Testis (tissue), 5 donors: ENCODE measurements at places on chromosomes 6 and 20.

GRCh38 chr6:164097056-164097455, 682.5 kb downstream of the QKI start:
- DNase-seq = no peak

DNA sequence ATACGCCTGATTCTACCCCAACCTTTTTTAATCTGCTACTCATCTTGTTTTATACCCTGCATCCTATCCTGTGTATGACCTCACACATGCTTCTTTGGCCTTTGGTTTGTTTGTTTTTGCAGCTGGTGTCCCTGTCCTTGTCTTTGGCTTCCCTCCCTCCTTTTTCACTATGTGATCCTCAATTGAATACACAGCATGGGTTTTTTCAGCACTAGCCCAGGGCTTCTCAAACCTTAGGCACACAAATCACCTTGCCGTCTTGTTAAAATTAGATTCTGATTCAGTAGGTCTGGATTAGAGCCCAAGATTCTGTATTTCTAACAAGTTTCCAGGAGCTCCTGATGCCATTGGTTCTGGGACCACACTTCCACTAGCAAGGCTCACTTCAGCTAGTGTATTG, 321.5 kb upstream of the MAN1A1 start:
- DNase-seq = no peak

DNA sequence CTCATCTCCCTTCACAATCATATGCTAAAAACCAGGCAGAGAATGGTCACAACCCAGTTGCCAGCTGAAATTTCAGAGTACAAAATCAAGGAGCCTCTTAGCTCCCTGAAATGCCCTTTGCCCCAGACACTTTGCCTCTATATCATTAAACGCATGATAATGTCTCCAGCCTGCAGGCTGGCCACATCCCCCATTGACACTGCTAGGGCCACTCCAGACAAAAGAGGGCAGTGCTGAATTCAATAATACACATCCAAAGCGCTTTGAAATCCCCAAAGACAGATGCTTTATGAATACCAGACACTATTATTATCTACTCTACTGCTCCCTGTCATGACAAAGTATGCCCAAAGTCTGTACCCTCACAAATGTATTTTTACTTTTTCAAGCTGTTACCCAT, 348.3 kb upstream of the POU3F2 start:
- no peak for DNase-seq

GRCh38 chr6:4948781-4949450, 54.9 kb downstream of the RPP40 start:
- DNase-seq = no peak

DNA sequence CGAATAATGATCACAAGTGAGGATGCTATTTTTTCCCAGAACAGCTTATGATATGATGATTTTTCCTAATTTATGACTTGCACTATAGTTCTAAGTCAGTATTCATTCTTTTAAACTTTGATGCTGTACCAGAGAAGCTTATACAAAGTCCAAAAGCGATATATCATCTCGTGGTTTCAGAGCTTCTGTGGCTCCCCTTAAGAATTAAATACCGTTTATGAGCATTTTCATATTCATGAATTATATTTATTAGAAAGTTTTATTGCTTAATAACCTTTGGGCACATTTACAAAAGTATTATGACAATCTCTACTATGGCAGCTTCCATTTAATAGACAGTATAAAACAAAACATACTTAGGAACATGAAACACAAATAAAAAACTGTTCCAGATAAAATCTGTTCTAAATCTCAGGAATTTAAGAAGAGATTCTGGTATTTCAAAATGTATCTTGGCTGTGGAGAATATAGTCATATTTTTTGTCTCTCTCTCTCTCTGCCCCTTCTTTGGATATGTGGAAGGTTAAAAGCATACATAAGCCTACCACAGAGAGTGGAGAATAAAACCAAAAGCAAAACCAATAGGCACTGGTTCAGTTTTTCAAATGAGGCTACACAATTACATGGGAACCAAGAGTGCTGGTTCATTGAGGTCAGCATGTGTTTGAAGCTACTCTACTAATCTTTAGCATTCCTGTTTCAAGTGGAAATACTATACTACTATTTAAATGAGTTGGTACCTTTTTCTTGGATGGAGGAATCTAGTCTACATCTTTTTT, 884.5 kb upstream of the GJE1 start:
- DNase-seq = no peak

DNA sequence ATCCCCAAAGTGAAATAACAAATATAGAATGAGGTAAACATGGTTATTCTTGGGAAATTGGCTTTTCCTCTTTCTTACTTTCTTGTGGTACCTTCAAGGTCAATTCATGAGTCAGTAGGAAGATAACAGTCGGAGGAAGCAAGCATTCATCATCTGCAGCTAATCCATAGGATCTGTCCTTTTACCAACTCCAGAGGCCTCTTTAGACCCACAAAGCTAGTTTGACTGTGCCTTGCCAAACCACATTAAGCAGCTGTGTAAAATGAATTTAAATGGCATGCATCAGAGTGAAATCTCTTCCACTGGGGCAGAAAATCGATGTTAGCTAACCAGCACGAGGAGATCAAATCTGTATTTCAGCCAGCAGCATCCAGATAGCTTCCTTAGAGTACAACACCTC, 171.3 kb downstream of the TMEM242 start:
- no peak for DNase-seq

GRCh38 chr6:84462698-84463097, 235.3 kb upstream of the CEP162 start:
- DNase-seq = no peak

- DNase-seq = no peak
Measured at GRCh38 chr20:56605261-56605996, 23.7 kb upstream of the TFAP2C start.

GRCh38 chr20:63140514-63141433, 75.2 kb downstream of the YTHDF1 start:
- DNase-seq = no peak

DNA sequence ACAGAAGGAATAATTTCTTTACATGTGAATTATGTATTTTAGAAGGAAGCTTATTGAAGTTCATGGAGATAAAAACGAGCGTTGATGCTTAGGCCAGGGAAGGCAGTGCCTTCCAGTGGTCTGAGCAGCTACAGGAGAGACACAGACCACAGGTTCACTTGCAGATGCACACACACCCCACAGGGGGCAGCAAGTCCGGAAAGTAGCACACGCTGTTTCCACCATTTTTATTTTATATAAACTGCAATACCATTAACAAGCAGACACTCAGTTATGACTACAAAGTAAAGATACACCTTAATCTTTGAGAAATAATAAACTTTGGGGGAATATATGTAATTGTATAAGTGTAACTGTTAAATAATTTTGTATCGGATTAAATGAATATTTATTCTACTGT, 13.5 kb upstream of the DACT2 start:
- DNase-seq = no peak

DNA sequence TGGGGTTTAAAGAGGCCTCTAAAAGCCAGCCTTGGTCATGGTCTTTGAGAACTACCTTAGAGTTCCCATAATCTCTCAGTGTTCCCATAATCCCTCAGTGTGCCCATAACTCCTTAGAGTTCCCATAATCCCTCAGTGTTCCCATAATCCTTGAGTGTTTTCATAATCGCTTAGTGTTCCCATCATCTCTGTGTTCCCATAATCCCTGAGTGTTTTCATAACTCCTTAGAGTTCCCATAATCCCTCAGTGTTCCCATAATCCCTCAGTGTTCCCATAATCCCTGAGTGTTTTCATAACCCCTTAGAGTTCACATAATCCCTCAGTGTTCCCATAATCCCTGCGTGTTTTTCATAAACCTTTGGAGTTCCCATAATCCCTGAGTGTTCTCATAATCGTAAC, 199.2 kb downstream of the QKI start:
- no peak for DNase-seq

DNA sequence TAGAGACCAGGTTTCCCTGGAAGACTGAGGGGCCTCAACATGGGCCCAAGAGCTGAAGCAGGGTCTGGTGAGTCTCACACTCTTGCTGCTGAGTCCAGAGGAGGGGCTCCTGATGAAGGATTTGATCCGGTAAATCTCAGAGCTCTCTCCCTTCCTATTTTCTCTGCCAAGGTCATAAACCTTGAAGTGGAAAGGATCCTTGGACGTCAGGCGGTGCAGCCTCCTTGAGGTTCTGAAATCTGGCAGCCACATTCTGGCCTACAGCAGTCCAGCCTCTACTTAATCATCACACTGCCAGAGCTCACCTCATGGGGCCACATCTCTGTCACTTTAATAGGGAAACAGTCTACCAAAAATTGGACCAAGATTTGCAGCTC, 24.0 kb downstream of the ACSS1 start:
- DNase-seq = no peak

- DNase-seq = no peak
Measured at GRCh38 chr6:50818673-50819072, at the start of gene TFAP2B. Gene TFAP2B (plus strand): TSS chr6:50818871. CDS start chr6:50818892, 21 bp downstream.

- DNase-seq = no peak
Measured at GRCh38 chr20:50540620-50541605, 30.7 kb downstream of the PTPN1 start.

- DNase-seq = no peak
Measured at GRCh38 chr6:123017104-123017682, 21.2 kb downstream of the CLVS2 start.

DNA sequence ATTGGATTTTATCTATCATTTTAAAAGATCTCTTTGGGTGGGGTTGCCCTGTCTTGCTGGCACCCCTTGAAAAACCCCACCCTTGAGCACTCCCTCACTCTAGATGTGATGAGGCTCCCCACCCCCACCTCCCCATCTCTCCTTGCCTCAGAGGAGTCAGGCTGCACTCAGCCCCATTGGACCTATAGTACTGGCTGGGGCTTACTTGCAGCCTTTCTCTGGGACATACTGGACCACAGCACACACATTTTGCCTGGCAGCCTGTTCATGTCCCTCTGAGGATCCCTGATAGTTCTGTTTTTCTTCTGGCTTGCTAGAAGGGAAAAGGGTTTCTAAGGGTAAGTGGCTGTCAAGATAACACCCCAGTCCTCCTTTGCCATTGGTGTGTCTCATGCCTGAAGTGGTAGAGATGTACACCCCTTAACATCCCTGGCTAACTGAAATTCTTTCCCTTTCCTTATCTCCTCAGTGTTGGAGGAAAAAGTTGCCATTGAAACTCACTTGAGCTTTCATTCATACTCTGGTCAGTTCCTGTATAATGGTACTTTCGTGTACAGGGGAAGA, 553.4 kb upstream of the CITED2 start:
- DNase-seq = no peak

- no peak for DNase-seq
Measured at GRCh38 chr6:126531840-126532239, 191.9 kb downstream of the CENPW start.

- no peak for DNase-seq
Measured at GRCh38 chr20:59785669-59785959, 147.8 kb downstream of the SYCP2 start.

GRCh38 chr6:168589275-168589674, 148.3 kb downstream of the SMOC2 start:
- DNase-seq = no peak

GRCh38 chr20:39829661-39830060, 859.4 kb downstream of the MAFB start:
- DNase-seq = no peak

DNA sequence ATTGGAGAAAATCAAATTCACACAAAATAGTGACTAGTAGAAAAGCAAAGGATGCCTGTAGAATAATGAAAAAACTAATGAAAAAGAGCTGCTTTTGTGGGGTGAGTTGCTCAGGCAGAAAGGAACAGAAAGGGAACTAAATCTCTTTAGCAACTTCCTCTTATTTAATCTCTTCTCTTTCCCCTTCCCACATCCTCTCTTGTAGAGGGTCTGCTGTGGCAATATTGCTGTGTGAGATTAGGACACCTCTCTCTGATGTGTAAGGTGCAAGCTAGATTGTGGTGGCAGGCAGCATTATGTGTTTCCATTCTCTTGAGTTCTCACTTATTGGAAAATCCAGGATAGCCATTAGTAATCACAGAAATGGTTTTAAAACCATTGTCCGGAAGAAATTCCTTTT, 49.7 kb downstream of the SYNE1 start:
- no peak for DNase-seq

DNA sequence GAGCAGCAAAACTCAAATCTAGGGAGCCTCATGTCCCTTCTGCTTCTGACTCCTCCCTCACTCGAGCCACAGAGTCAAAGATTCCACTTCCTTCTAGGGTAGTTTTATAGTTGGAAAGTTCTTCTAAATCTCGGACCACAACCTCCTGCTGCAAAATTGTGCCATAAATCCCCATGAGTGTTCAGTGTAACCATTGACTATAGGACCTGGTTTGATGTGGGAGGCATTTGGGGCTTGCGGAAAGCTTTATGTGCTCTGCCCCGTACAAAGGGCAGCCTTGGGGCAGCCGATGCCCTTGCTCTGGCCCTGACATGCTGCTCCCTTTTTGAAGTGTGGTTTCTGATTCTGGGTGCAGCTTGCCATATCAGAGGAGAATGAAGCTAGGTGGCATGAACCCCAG, 43.6 kb upstream of the IER3 start:
- DNase-seq = no peak

DNA sequence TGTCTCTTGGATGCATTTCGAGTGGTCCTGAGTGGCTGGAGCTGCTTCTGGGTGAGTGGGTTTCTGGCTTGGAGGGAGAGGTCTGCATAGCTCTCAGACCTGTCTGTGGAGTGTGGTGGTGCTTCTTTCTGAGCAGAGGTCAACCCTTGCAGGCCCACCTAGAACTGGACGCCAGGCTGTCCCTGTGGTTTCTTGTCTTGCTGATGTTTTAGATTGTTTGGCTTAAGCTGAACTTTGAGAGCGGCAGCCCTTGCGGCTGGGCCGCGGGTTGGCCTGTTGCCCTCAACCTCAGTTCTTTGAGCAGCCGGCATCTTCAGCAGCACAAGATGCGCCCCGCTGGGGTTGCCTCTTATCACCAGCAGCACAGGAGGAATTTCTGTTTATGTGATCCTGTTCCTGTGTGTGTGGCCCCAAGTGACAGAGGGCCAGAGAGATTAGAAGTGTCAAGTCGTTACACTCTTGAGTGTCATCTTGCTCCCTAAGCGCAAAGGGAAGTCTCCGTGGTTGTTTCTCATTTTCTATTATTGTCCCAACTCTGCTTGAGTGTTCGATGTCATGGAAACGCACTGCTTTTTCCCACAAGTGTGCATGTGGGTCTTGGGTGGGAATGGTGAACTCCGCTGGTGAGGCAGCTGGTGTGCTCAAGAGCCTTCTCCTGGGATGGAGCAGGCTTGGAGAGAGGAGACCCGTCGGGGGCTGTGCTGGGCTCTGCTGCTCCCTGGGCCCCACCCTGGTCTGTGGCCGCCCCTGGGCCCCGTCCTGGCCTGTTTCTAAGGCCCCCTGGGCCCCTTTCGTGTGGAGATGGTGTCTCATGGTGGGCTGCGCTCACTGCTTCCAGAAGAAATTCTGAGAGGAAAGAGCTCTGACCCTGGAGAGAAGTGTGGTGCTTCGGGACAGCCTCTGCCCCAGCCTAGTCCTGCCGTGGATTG, 20.1 kb upstream of the SLC22A1 start:
- DNase-seq = no peak

DNA sequence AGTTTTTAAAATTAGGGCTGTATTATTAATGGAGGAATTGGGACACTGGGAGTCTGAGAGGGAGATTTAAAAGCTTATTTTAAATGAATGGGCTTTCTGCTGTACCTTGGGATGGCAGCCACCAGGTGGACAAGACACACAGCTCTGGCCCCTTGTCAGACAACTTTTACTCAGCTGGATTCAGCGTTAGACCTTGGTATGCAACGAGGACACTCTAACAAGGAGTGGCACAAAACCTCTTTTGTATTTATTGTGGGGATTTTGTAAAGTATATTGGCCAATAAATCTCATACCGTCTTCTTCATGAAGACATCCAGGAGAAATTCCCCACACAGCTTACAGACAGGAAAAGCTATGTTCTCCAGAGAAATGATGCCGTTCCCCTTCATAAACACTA, 105.7 kb downstream of the LCA5 start:
- no peak for DNase-seq
